ENCODE measurements at places on chromosomes 7 and 10.

GRCh38 chr10:133358162-133358924 lies 524 bp upstream of the FUOM start:
- no peak for DNase-seq

DNA sequence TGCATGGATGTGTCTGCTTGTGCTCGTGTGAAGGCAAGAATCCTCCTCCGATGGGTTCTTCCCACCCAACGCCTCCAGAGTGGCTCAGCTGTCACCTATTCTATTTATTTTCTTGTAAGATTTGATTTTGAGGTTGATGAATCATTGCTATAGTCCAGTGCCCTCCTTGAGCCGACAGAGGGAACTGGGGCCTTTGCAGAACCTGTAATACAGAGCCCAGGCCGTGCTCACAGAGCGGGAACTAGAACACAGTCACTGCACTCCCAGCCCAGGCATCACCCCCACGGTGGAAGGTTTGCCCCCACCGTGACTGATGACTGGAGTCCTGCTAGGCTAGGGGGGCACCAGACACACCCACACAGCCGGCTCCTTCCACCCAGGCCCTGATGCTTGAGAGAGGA lies 2.0 kb downstream of the RARRES2 start:
- no peak for DNase-seq

DNA sequence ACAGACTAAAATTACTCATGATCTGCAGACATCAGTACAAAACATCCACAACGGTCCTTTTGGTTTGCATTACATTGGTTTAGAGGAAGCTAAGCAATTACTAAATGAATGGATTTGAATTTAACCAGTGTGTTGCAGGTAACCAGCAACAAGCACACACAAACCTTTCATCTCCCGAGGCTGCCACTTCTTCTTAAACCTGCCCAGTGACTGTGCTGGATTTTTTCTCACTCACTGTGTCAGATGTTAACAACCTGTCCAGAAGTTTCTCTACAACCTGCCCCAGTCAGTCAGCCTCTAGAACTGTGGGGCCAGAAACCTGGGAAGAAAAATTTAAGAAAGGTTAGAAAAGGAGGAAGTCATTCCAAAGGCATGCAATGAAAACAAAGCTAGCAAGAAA lies 2.4 kb upstream of the MEOX2 start:
- no peak for DNase-seq

- no peak for DNase-seq
Measured at GRCh38 chr7:53001221-53001620, 34.2 kb upstream of the POM121L12 start.

- DNase-seq = no peak
Measured at GRCh38 chr7:100532165-100533022, 6.6 kb upstream of the AGFG2 start.

DNA sequence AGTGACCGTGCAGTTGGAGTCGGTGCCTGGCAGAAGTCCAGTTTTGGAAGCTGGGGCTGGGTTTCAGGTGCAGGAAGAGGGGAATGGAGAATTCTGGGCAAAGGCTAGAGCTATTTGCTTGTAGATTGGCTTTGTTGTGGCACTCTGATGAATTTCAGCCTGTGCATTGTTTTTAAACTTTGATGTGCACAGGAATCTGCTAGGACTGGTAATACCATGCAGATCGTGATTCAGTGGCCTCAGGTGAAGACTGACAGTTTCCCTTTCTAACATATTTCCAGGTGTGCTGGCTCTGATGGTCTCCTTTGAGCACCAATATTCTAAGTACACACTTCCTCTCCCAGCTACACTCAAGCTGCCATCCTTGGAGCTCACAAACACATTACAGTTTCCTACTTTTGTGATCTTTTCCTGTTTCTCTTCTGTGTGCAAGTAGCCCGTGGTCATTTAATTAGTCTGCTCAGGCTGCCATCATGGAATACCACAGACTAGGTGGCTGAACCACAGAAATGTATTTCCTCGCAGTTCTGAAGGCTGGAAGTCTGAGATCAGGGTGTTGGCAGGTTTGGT lies 55.6 kb downstream of the NOC3L start:
- no peak for DNase-seq

DNA sequence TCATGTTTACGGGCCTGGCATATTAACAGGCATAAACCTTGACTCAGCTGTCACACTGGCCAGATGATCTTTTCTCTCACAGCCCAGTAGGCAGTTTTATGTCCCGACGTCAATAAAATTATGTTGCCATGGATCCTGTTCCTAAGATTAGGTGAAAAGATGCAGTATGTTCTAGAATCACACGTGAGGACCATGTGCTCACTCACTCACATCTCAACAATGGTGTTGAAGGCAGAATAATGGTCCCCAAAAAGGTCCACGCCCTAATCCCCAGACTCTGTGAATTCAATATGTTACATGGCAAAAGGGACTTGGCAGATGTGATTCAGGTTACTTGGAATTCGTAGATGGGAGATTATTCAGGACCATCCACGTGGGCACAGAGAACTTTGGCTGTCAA lies 3.5 kb downstream of the DOCK1 start:
- DNase-seq = no peak

DNA sequence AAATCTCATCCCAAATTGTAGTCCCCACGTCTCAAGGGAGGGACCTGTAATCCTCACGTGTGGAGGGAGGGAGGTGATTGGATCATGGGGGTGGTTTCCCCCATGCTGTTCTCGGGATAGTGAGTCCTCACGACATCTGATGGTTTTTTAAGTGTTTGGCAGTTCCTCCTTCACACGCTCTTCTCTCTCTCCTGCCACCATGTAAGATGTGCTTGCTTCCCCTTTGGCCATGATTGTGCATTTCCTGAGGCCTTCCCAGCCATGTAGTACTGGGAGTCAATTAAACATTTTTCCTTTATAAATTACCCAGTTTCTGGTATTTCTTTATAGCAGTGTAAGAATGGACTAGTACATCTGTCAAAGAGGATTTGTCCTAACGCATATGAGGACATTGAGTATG lies 59.5 kb downstream of the RGS10 start:
- DNase-seq = no peak

- no peak for DNase-seq
Measured at GRCh38 chr10:96446966-96447596, 66.6 kb downstream of the TLL2 start.

GRCh38 chr7:99267481-99267840 lies 5.2 kb upstream of the MYH16 start:
- no peak for DNase-seq

DNA sequence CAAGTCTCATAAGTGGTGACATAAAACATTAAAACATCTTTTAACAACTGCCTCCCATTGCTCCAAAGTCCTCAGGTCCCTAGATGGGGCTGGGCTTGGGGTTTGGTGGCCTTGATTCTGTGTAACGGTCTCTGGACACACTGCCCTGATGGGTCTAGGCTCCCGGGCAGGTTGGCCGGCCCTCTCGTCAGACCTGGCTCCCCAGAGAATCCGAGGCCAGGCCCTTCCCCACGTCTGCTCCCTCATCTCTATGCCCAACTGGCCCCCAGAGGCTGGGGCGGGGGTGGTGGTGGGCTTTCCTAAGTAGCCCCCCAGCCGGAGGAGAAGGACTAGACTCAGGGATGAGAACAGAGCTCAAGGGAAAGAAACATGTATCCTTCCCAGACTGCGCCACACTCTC lies 31.5 kb upstream of the EFCAB10 start:
- no peak for DNase-seq

GRCh38 chr10:133401500-133401899 lies 7.5 kb downstream of the MTG1 start:
- no peak for DNase-seq

DNA sequence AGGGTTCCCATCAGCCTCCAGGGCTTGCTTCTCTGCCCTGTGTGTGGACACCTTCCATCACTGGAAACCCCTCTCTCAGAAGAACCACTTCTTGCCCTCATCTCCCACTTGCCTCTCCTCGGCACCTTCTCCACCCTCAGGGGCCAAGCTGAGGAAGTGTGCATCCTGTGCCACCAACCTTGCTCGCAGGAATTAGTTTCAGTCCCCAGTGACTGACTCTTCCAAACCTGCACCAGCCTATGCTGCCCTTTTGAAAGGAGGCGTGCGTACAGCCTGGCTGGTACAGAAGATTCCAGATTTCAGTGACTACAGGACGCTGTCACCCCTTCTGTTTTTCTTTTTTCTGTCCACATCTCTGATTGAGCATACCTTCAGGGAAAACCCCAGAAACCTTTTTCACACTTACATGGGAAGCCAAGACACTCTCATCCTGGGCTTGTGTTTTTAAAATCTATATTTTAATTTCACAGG lies 67.1 kb downstream of the IKZF1 start:
- no peak for DNase-seq

- DNase-seq = no peak
Measured at GRCh38 chr10:31972519-31973041, 43.9 kb upstream of the ARHGAP12 start.

- DNase-seq = no peak
Measured at GRCh38 chr7:124765401-124766352, at the start of gene GPR37. TSS of gene GPR37 (minus strand) at chr7:124765792. CDS start at chr7:124764976, 816 bp downstream.

GRCh38 chr7:87445897-87446296 lies 29.6 kb downstream of the ABCB4 start:
- DNase-seq = no peak

DNA sequence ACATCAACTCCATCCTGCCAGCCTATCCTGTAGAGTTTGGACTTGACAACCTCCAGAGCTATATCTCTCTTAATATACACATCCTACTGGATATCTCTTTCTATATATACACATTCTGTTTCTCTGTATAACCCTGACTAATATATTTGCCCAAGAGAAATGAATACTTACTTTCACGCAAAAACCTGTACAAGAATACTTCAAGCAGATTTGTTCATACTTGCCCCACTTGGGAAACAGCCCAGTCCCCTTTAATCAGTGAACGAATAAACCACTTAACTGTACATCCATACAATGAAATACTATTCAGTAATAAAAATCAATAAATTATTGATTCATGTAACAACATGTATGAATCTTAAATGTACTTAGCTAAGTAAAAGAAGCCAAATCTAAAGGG lies 251.1 kb upstream of the PHYHIPL start:
- no peak for DNase-seq

- DNase-seq = no peak
Measured at GRCh38 chr10:95350830-95351228, 60.0 kb upstream of the PDLIM1 start.

GRCh38 chr10:132420981-132421846 lies 24.2 kb downstream of the PWWP2B start:
- DNase-seq = no peak

DNA sequence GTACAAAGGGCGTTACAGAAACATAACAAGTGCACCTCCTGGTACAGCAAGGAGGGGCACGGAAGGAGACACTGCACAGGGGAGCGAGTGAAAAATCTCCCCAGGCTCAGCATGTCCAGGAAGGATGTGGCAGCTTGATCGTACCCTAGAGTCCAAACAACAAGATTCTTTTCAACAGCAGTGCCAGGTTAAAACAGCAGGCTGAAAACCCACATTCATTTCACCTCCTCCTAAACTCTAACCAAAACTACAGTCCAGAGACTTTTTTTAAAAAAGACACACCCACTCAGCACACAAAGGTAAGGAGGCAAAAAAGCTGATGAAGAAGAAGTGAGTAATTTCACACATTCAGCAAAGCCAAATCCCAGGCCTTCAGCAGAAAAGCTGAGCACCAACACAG lies 138.8 kb downstream of the SFMBT2 start:
- DNase-seq = no peak

DNA sequence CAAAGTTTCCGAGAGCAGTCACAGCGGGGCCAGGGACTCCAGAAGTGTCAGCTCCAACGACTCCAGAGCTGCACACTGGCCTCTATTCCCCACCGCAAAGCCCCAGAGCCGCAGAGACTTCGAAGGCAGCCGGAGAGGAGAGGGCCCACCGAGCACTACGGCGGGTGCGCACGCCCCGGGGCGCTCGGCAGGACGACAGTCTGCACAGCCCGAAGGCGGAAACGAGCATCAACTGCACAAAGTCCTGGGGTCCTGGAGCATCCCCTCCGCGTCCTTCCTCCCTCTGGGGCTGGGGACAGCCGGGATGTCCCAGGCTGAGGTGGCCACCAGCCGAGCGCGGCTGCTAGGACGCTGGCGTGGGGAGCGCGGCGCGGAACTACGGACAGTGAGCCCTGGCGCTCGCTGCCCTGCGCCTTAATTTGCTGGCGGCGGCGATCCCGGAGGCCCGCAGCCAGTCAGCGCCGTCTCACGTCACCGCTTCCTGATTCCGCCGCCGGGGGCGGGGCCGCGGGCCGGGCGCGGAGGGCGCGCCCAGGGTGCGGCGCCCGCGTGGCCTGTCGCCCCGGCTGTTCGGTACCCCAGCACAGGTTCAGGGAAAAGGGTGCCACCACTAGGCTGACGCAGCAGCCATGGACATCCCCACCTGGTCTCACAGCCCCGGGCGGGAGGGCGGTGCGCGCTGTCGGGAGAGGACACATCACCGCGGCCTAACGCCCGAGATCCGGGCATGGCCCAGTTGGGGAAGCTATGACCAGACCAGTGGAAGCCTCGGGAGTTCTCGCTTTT lies at the start of gene TBX20:
TSS of gene TBX20 (minus strand) at position 391 of the 786 bp plus-strand sequence. CDS start 480 bp downstream, outside the sequence.
- no peak for DNase-seq

All from activated CD4-positive, alpha-beta T cell treated with anti-CD3 and anti-CD28 coated beads, Interleukin-2, amount 50 U/mL, for 24 hours (primary cell).